AG08396 (cell line): ENCODE measurements at places on chromosomes 4 and X.
A peak's percentile ranks its signal among the peaks of the same experiment; 100 is the strongest.

GRCh38 chr4:82053396-82053795 is 320.4 kb downstream of the HNRNPD start:
- no peak for DNase-seq

DNA sequence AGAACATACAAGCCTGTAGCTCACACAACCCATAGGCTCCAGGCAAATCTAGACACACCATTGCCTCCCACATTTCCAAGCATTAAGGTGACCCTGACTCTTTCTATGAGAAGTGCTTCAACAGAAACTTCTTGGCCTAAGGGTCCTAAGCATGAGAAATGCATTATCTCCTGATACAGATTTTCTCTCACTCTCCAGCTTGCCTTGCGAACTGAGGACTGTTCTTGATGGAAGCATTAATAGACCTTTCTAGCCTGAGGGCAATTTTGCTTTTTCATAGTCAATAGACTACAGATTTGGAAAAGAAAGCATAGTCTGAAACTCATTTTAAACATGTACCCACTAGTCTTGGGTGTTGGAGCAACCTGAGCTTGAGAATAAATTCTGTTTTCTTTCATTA is 1801.3 kb upstream of the PCDH7 start:
- DNase-seq: no peak

DNA sequence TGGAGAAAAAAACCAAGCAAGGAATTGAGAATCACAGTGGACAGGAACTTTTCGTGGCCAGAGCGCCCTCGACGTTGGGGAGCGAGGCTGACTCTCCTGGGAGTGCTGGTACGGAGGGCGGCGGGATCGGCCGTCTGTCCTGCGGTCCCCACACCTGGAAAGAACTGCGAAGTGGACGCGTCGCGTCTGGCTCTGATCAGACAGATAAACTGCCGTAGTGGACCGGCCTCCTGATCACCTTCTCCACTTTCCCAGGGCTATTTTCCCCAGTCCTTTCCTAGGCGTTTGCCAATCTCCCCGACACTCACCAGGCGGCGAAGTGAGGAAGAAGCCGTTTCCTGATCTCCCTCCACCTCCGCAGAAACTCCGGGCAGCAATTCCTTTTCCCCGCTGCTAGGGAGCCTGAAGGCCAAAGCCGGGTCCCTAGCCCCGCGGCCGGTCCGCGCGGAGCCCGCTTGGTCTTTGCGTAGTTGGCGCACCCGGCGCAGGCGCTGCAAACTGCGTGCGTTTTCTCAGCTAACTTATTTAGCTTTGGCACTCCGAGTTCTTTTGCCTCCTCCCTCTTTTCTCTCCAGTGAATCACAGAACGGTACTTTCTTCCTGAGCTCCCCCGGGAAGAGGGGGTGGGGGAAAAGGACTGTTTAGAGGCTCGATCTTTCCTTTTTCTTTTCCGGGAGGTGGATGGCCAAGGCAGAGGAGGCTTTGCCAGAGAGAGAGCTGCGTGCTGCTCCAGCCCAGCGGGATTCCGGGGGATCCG is at the start of gene ARSJ:
Gene ARSJ (minus strand): TSS at position 500 of the 757 bp plus-strand sequence. CDS start 813 bp downstream, outside the sequence.
- peak; percentile 64 for DNase-seq

- no peak for DNase-seq
Observed at GRCh38 chr4:182447767-182448280, 204.6 kb downstream of the TENM3 start.

- DNase-seq: no peak
Observed at GRCh38 chr4:61336916-61337315, 136.8 kb downstream of the ADGRL3 start.

- DNase-seq: no peak
Observed at GRCh38 chr4:163631288-163631687, 136.8 kb downstream of the TMA16 start.

DNA sequence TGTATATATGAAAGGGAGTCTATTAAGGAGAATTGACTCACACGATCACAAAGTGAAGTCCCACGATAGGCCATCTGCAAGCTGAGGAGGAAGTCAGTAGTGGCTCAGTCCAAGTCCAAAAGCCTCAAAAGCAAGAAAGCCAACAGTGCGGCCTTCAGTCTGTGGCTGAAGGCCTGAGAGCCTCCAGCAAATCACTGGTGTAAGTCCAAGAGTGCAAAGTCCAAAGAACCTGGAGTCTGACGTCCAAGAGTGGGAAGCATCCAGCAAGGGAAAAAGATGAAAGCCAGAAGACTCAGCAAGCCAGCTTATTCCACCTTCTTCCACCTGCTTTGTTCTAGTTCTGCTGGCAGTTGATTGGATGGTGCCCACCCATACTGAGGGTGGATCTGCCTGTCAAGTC is 104.1 kb downstream of the IL1RAPL2 start:
- DNase-seq: no peak

GRCh38 chr4:72326692-72327632 is 242.1 kb downstream of the ADAMTS3 start:
- DNase-seq: peak; percentile 10

DNA sequence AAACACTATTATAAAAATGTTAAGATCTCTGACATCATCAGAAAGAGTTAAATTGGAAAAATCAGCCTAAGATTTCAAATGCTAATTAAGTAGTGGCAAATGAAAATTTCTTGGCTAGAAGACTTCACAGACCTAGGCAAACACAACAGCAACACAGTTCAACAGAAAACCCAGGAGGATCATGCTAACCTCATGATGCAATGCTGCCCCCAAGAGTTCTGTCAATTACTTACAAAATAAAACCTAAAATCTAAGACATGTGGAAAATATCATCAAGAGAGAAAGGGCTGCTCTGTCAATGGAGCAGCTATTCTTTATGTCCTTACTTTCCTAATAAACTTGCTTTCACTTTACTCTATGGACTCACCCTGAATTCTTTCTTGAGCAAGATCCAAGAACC is 21.0 kb downstream of the S100G start:
- peak; percentile 57 for DNase-seq

DNA sequence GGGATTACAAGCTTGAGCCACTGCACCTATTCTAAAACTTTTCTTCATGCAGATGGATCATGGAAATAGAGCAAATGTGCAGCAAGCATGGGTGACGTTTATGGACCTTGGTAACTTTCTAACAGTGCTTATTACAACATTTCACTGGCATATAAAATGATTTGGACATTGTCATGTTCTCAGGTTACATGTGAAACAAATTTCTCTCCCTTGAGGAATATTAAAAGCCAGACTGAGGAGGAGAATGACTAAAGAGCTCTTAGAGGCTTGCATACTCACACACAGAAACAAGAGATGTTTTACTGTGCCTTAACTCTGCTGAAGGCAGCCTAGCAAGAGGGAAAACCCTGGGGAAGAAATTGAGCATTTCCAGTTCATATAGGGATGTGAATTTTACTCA is 38.6 kb upstream of the GPR101 start:
- DNase-seq: no peak

- DNase-seq: no peak
Observed at GRCh38 chr4:189823591-189823990, 117.1 kb upstream of the FRG1 start.

- peak; percentile 70 for DNase-seq
Observed at GRCh38 chr4:102554482-102554881, 53.3 kb downstream of the NFKB1 start.
